ENCODE measurements at places on chromosomes 1 and 21. TPM values are rescaled to one million over a fixed set of nuclear protein-coding genes. Genes with fewer than 3 reads are reported as not detected.

NAV1 gene
- 21.7 TPM for total RNA-seq

LIX1L gene
- 23.4 TPM for total RNA-seq

DNA sequence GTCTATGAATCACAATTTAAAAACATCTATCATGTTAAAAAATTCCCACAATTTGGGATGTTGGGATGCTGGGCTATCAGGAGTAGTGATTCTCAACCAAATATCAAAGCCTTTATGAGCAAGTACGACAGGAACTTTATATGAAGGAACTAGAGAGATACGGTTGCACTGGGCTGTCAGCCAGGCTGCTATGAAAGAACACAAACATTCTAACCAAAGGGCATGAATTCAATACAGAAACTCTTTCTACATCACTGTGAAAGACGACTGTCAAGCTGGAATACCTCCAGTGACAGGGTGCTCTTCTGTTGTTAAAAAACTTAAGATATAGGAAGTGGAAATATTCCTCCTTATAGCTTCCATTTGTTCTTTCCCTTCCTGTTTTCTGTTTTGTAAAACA lies 9.8 kb downstream of the CACNA1E start:
- H3K4me1 ChIP-seq, result peaks cover 10% of the 10 kb centered on the region
- H3K4me3 ChIP-seq, result no peak overlapping the region
- H3K27ac ChIP-seq, result no peak overlapping the region
- peaks cover 12% of the 10 kb centered on the region for H3K27me3 ChIP-seq
- no peaks in the 10 kb centered on the region for H3K36me3 ChIP-seq

DNA sequence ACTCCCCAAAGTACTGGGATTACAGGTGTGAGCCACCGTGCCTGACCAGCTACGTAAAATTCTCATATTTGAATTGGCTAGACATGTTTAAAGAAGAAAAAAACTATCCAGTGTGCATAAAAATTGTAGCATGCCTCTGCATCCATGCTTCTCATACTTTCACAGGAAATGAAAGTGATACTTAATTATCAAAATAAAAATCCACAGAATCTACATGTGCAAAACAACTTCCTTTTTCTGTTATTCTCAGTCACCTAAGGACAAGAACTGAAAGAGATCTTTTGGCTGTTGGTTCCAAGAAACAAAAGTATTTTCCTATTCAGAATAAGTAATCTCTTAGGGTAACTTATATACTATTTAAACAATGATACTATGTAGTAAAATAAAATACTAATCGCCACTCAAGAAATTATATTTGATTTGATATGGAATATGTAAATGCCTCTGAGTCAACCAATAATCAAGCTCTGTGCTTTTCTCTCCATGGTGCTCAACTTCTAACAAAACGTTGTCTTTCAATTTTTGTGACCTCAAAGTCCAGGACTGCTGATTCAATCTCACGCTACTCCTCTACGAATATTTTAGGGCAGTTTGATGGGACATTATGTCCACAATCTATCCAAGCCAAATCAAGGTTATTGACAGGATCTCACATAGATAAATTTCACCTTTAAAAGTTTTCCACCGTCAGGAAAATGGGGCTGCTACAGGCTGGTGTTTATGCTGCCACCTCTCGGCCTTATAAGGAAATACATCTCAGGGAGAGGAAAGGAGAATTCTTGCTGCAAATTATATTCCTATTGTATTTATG lies 102.7 kb downstream of the ZNF281 start:
- H3K4me1 ChIP-seq, result peaks cover 2% of the 10 kb centered on the region
- H3K4me3 ChIP-seq, result no peak overlapping the region
- H3K27ac ChIP-seq, result no peak overlapping the region
- no peaks in the 10 kb centered on the region for H3K36me3 ChIP-seq
- peak; percentile 36 for DNase-seq
- H3K27me3 ChIP-seq, result peaks cover 2% of the 10 kb centered on the region

DNA sequence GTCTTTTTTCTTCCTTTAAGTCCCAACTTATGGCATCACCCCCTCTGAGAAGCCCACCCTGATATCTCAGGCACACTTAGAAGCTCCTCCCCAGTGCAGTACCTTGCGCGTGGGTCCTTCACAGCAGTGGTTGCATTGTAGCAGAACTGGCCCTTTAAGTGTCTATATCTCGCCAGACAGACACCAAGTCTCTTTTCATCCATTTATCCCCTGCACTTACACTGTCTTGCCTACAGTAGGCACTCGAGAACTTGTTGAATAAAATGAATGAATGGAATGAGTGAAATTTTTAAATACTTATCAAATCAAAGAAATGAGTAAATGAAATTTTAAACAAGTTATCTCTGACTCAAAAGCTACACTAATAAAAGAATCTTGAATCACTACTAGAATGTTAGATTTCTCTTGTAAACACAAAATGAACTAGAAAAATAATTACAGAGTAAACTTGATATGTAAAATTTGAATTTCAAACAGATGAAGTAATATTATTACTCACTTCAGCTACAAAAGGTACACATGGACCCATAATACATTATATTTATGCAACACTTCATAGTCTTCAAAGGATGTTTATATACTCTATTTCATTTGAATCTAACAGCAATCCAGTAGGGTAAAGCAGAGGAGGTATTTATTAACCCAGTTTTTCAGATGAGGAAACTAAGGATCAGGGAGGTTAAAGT lies 54.7 kb upstream of the MAN1A2 start:
- no peak for DNase-seq
- H3K27me3 ChIP-seq, result no peaks in the 10 kb centered on the region
- no peak overlapping the region for H3K4me3 ChIP-seq
- no peaks in the 10 kb centered on the region for H3K36me3 ChIP-seq
- H3K27ac ChIP-seq, result no peak overlapping the region
- peaks cover 4% of the 10 kb centered on the region for H3K4me1 ChIP-seq

- no peak for DNase-seq
- no peaks in the 10 kb centered on the region for H3K36me3 ChIP-seq
These were observed 234.9 kb downstream of the RHOU start for GRCh38 chr1:228969953-228970800.

PROX1 gene
- total RNA-seq, result 6.9 TPM

OVAAL gene
- total RNA-seq, result not detected

GRCh38 chr1:235073968-235074522 lies 54.6 kb downstream of the TOMM20 start:
- peaks cover 66% of the 10 kb centered on the region for H3K4me1 ChIP-seq
- H3K27me3 ChIP-seq, result no peaks in the 10 kb centered on the region
- no peaks in the 10 kb centered on the region for H3K36me3 ChIP-seq
- H3K27ac ChIP-seq, result peak overlapping the region; percentile 95
- H3K4me3 ChIP-seq, result no peak overlapping the region

NPHS2 gene
- total RNA-seq, result not detected

All from muscle of leg (tissue), 16 donors.